Glutamatergic neuron (in vitro differentiated cells): ENCODE measurements at places on chromosomes 12 and 14. TPM values are rescaled to one million over a fixed set of nuclear protein-coding genes. Genes with fewer than 3 reads are reported as not detected.

LBHD2 gene
- not detected for total RNA-seq

CD69 gene
- not detected for total RNA-seq

C12orf50 gene
- 0.25 TPM for total RNA-seq

PRB2 gene
- not detected for total RNA-seq

OAS2 gene
- not detected for total RNA-seq

GDF3 gene
- total RNA-seq = 0.34 TPM

FGF6 gene
- not detected for total RNA-seq

ATXN2 gene
- total RNA-seq = 80.8 TPM

LRP1-AS gene
- not detected for total RNA-seq

TCTN2 gene
- total RNA-seq = 5.7 TPM

TAS2R7 gene
- total RNA-seq = 0.39 TPM

SLC6A13 gene
- total RNA-seq = 0.91 TPM

GARIN6 gene
- not detected for total RNA-seq

PTPRB gene
- total RNA-seq = 0.17 TPM

PPP1R36 gene
- 2.4 TPM for total RNA-seq

IL22 gene
- total RNA-seq = not detected

STAC3 gene
- total RNA-seq = 12.1 TPM

PTPRQ gene
- not detected for total RNA-seq

VRTN gene
- 0.15 TPM for total RNA-seq

CYP27B1 gene
- total RNA-seq = 1.7 TPM

ALG10 gene
- total RNA-seq = 16.8 TPM
